ENCODE measurements at places on chromosomes 6 and 20.

DNA sequence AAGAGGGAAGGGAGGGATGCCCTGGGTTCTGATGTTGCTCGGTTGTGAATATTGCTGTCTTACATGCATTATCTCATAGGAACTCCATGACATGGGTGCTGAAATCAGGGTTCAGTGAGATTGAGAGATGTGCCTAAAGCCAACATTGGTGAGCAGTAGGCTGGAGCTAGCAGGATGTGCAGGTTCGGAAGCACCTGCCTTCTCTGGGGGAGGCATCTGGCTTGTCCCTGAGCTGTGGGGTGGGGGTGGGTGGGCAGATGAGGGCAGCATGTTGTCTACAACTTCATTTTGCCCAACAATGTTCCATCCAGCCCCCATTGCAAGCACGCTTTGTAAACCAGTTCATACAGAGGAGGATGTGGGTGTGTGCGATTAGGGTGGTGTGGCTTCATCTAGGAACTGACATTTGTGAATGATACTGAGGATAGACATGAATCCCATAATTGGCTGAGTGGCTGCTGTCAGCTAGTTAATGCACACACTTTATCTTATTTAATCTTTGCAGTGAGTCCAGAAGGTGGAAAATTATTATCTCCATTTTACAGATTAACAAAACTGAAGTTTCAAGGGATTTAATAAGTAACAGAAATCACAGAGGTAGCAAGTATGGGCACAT is 119.4 kb downstream of the SYNDIG1 start:
- no peak for DNase-seq

GRCh38 chr6:89987830-89988229 is 93.6 kb downstream of the GJA10 start:
- no peak for DNase-seq

DNA sequence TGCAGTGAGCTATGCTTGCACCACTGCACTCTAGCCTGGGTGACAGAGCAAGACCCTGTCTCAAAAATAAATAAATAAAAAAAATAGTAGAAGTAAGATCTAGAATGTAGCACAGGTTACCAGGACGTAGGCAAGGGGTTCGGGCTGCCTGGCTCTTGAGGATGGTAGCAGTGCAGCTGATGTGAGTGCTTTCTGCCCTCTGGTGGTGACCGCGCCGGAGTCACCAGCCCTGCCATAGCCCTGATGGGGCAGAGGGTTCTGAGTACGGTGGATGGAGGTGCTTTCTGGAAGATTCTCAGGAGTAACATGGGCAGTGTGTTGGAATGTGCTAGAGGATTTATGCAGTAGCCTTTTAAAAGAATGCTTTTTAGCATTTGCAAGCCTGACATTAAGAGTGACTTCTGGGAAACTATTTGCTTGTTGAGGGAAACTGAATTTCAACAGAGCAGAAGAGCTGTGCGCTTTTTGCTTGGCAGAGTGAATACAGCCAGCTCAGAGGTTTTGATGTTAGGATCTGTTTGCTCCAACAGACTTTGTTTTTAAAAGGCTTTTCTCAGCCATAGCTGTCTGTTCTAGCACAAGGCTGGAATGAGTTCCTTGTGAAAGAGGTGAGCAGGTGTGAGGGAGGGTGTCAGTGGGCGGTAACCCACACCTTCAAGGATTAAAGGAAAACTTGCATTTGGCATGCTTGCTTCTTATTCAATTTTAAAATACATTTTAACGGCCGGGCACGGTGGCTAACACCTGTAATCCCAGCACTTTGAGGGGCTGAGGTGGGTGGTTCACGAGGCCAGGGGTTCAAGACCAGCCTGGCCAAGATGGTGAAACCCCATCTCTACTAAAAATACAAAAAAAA is 65.9 kb downstream of the PTPN1 start:
- DNase-seq: no peak

DNA sequence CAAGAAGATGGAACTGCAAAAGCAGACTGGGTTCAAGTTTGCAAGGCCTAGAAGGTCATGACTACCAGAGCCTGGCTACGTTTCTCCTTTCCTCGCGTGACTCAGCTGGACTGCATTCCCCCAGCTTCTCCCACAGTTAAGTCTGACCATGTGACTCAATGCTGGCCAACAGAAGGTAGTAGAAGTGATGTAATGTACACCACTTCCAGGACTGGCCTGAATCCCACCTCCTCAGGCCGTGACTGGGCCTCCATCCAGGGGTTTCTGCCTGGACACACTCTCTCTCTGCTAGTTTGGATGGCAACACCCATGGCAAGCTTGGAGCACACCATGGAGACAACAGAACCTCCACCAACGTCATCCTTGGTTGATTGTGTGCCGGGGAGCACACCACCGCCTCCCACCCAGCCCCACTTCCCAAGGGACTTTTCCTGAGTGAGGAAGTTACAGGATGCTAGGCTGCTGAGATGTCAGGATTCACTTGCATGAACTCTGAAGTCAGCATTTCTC is 112.0 kb upstream of the CDYL start:
- peak; percentile 88 for DNase-seq

GRCh38 chr20:36454698-36455427 is 86.5 kb upstream of the MYL9 start:
- DNase-seq: no peak

- no peak for DNase-seq
Measured at GRCh38 chr6:98636941-98637340, 197.4 kb upstream of the POU3F2 start.

- no peak for DNase-seq
Measured at GRCh38 chr20:38002422-38002821, 30.8 kb downstream of the TTI1 start.

DNA sequence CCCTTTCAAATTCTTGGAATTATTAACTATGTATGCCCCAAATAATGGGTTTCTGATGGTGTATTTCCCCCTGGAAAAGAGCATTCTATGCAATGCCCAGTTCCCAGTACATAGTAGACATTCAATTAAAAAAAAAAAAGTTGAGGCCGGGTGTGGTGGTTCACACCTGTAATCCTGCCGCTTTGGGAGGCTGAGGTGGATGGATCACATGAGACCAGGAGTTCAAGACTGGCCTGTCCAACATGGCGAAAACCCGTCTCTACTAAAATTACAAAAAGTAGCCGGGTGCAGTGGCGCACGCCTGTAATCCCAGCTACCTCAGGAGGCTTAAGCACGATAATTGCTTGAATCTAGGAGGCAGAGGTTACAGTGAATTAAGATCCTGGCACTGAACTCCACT is 83.3 kb upstream of the ZNF217 start:
- no peak for DNase-seq

- no peak for DNase-seq
Measured at GRCh38 chr6:136736281-136736960, 55.9 kb downstream of the MAP3K5 start.

DNA sequence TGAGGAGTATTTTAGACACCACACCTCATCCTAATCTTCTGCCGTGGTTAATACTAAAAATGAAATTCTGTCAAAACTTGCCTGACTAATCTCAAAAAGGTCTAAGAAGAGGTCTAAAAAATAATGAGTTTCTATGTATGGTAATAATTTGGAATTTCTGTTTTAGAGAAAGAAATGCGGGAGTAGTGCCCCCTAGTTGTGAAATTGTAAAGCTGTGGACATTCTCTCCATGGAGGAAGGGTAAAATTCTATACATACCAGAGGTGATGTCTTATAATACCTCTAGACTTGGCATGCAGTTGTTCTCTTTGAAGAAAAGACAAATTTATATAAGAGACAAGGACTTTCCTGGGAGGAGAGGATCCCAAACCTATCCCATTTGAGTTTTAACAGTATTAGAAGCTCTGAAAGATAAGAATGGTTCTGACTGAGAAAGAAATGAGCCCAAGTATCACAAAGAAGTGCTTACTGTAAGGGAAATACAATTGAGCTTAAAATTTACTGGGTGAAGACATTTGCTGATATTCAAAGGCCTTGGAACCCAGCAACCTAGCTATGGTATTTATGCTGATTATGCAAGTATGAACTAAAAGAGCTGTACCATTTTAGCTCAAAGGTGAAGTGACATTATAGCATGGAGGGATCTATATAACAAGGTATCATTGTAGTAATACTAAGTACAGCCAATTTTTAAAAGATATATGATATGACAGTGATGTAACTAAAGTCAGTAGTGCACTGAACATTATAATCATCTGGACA is 5.1 kb upstream of the EPHA7 start:
- no peak for DNase-seq

DNA sequence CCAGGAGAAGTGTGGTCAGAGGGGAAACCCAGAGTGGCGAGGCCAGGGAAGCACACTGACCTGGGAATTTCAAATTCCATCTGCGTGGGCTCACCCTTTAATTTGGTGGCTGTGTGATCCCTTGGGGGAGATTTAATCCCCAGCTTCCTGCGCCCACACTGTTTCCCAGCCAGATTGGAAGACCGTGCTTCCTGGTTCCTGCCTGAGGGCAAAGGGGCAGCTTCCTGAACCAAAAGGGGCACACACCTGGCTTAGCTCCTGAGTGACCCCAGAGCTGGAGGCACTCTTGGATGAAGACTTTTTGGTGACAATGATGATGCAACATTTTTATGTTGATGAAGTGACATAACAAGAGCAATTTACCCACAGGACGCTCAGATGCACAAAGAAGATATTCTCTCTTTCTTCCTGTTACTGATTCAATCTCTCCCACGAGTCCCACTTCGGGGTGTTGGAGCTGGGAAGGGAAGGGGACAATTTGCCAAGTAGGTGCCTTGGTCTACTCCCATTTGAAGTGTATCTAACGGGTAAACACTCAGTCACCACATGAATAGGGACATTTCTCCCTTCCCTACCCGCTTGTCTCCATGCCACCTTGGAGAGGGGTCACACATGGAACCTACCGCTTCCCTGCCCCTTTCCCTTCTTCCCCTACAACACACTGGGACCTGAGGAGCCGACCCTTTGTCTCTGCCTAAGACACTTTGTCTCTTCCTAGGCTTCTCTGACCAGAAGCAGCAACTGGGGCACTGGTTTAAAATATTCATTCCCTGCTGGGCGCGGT is 28.6 kb upstream of the CDKN1A start:
- DNase-seq: no peak

DNA sequence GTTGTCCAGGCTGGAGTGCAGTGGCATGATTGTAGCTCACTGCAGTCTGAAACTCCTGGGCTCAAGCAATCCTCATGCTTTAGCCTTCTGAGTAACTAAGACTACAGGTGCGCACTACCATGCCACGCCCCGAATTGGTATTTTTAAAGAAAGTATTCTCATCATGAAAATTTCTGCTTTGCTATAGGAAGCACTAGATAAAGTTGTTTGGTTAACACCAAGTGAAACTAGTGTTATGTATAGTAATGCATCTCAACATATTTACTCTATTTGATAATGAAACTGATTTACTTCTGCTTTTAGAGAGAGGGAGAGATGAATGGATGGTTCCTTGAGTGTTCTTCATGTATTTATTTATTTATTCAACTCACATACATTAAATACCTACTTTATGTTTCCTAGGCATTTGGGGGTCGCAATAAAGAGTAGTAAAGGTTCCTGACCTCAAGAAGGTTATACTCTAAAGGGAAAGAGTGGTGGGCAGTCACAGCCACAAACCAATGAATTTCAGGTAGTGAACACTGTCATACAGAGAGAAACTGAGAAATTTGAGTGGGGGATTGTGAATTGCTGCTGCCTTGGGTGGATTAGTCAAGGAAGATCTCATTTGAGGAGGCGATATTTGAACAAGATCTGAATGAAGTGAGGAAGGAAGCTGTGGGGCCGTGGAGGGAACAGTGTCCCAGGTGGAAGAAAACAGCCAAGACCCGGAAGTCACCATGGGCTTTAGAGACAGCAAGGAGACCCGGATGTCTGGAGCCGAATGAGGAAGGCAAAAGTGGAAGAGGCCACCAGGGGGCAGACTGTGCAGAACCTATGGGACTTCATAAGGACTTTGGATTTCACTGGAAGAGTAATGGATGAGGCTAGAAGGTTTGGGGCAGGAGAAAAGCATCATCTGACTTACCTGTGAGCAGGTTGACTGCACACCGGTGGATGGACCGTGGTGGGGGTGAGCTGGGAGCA is 185.6 kb downstream of the TSHZ2 start:
- DNase-seq: peak; percentile 16

DNA sequence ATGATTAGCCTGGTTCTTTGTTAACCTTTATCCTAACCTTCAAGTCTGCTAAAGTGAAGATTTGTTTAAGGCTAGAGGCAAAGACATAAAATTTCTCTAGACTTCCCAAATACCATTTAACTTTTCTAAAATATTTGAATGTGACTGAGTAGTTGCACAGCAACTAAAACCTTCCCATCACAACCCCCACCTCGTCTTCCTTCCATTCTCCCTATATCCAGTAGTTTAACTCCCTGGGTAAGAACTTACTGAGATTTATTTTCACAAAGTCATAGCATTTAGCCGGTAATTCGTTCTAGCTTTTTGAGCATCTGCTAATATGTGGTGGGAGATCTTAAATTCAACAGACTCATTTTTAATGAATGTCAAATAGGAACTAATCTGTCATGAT is 87.9 kb upstream of the AKIRIN2 start:
- no peak for DNase-seq

DNA sequence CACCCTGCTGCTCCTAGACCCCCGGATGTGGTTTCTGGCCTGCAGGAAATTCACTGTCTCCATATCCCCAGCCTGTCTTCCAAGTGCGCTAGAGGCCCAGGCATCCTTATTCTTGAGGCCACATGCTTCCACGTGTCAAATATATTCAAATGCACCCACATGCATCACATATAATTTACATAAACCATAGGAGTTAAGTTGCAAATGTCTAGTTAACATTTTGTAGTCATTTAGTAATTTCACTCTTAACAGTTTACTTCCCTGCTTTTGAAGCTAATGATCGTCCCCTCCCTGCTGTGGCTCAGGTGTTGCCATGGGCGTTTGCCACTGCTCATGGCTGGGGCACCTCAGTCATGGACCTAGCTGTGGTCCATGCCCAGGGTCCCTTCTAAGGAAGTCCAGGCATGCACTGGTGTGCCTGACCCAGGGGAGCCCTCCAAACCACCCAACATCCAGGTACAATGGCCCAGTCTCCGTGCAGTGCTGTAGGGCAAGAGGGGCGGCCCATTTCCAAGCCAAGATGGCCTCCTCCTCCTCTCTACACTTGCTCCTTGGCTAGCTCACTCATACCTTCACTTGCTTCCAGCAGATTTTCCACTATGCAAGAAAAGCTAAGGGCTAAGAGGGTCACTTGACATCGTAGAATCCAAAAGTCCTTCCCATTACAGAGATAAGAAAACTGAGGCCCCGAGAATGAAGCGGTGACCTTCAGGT is 42.4 kb downstream of the FGD2 start:
- no peak for DNase-seq

DNA sequence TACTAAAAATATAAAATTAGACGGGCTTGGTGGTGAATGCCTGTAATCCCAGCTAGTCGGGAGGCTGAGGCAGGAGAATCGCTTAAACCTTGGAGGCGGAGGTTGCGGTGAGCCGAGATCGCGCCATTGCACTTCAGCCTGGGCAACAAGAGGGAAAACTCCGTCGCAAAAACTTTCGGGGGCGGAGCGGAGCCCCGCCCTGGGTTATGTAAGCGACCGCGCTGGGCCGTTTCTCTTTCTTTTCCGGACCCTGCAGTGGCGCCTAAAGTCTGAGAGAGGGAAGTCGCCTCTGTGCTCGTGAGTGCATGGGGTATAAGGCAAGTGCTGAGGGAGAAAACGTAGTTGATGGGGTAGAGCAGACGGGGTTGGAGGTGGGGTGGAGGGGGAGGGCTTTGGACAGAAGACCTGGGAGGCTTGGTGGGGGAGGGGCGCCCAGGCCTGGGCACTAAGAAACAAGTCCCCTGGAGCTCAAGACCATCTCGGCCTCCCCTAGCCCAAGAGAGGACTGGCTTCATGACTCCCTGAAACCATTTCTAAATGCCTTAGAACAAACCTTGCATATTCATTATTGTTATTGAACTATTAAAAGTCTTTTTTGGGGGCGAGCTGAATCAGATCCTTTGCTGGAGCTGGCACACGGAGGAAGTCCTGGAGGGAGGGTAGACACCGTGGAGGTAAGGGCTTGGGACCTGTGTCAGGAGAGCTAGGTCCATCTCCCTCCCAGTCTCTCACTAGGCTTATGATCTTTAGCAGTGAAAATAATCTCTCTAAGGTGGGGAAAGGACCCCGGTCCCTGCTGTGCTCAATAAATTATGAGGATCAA is 2.7 kb upstream of the MICA start:
- no peak for DNase-seq

Measured in GM04504 (cell line).